ENCODE measurements at places on chromosomes 12 and 14. TPM values are rescaled to one million over a fixed set of nuclear protein-coding genes. Genes with fewer than 3 reads are reported as not detected.

The BICDL1 gene
- 9.7 TPM for total RNA-seq

The FAIM2 gene
- total RNA-seq, result 0.06 TPM

The TMEM63C gene
- total RNA-seq, result 0.74 TPM

DNA sequence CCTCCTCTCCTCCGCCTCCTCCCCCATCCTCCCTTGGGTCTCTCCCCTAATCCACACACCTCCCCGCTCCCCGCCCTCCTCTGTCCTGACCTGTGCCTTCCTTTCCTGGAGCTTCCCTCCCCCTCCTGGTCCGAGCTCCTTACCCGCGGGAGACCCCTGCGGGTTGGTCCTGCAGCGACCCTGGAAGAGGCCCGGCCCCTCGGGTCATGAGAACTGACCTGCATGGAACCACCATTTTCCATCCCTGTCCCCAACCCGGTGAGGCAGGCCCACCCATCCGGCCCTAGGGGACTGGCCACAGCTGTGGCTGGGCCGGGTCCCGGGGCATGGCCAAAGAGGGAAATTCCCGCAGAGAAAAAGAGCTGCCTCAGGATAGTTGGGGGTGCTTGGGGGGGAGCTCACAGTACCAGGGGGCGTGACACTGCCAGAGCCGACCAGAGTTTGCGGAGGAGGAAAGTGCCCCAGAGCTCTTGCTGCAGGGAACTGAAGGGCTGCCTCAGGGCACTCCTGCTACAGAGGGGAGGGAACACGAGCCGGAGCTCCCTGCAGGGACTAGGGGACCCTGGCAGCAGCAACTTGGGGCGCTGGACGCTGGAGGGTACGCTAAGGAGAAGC is 613 bp downstream of the ARHGEF40 start:
- no peaks in the 10 kb centered on the region for H3K27me3 ChIP-seq
- H3K36me3 ChIP-seq, result peaks cover 3% of the 10 kb centered on the region
- H3K27ac ChIP-seq, result peak overlapping the region; percentile 77
- peaks cover 8% of the 10 kb centered on the region for H3K4me1 ChIP-seq

- H3K4me3 ChIP-seq, result no peak overlapping the region
- no peaks in the 10 kb centered on the region for H3K27me3 ChIP-seq
- H3K27ac ChIP-seq, result peak overlapping the region; percentile 28
- no peaks in the 10 kb centered on the region for H3K36me3 ChIP-seq
Observed at GRCh38 chr14:102208741-102209140, 69.0 kb downstream of the WDR20 start.

GRCh38 chr12:84243686-84244085 is 668.9 kb downstream of the SLC6A15 start:
- no peak overlapping the region for H3K4me3 ChIP-seq
- no peaks in the 10 kb centered on the region for H3K36me3 ChIP-seq
- H3K4me1 ChIP-seq, result no peaks in the 10 kb centered on the region
- H3K27me3 ChIP-seq, result no peaks in the 10 kb centered on the region
- no peak overlapping the region for H3K27ac ChIP-seq

DNA sequence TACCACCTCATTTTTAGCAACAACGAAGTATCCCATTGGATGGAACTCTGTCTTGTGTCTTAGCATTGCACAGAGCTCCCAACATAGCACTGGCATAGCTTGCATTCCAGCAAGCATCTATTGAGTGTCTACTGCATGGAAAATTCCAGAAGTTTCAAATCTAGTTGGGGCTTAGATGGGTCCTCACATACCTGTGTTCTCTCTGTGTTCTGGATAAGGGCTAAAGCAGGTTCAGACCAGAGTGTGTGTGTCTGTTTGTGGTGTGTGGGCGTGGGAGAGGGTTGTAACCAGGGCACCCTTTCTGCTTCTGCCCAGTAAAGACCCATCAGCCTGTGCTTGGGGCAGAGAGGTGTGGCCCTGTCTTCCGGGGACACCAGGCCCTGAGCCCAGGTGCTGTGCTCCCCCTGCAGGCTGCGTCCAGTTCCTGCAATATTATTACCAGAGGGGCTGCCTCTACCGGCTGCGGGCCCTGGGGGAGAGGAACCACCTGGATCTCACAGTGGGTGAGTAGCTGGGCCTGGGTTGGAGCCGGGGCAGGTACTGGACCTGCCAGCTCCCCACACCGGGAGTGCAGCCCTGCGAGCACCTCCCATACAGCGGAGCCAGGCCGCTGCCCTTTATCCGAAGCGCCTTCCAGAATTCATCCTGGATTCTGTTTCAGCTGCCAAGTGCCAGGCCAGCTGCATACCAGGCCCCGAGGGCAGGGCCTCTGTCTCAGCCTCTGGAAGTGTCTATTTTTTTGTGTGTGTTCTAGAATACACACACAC is 20.3 kb downstream of the RHOF start:
- peaks cover 24% of the 10 kb centered on the region for H3K4me1 ChIP-seq
- peak; percentile 81 for DNase-seq
- H3K4me3 ChIP-seq, result no peak overlapping the region
- no peaks in the 10 kb centered on the region for H3K36me3 ChIP-seq
- H3K27ac ChIP-seq, result peak overlapping the region; percentile 0
